ENCODE measurements at places on chromosomes 5 and 9.

- DNase-seq, result no peak
Observed at GRCh38 chr5:40860711-40861110, 19.5 kb downstream of the CARD6 start.

DNA sequence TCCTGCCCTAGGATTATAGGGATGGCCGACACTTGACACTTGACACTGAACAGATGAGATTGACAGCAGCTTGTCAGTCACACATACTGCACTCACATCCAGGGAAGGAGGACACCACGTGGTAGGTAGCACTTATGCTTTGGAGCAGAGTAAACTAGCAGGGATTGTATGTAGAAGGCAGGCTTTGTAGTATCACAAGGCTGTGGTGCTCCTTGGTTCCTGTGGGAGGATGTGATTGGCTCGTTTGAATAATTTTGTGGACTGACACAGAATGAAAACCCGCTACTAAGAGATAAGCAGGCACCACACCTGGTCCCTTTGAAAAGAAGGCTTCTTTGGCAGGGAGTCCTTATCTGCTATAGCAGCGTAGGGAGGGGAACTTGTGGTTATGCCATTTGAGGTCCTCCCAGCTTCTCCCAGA lies 63.6 kb upstream of the IL12B start:
- no peak for DNase-seq

GRCh38 chr9:93451849-93452709 lies 594 bp downstream of the FAM120A start:
- no peak for DNase-seq

DNA sequence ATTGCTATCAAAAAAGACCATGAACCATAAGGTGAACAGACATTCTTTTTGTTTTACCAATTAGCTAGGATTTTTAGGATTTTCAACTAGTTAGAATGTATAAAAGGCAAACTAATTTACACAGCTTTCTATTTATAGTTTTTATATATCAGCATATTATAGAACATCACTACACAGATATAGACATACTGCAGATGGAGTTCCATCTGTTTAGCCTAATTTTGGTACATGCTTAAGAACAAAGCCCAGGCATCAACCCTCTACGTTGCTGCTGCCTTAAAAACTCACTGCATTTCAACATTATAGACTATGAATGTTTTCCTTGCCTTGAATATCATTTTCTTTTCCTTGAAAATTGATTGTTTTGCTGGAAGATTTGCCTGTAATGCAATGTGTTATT lies 2227.5 kb upstream of the C9orf72 start:
- DNase-seq, result no peak

DNA sequence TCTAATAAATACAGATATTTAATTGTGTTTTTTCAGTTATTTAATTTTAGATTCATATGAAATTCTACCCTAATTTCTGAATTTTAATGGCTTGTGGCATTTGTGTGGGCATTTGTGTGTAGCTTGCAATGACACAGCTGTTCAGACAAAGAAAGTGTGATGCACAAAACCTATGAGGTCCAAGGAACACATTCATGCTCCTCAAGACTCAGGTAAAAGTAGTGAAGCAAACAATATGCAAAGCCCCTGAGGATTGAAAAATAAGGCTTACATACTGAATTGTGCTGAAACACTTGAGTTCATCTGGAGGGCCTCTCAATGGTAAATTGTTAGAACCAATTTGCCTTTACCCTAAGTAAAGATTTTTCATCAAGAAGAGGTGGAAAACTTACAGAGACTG lies 28.1 kb downstream of the IL7R start:
- no peak for DNase-seq

GRCh38 chr9:5518937-5519319 lies 8.6 kb downstream of the PDCD1LG2 start:
- DNase-seq, result no peak
